Stimulated activated CD4-positive, alpha-beta T cell treated with anti-CD3 and anti-CD28 coated beads, Interleukin-1b, Interleukin-23, amount 100 ng/mL, for 48 hours (primary cell): ENCODE measurements at places on chromosomes 7 and 10.

DNA sequence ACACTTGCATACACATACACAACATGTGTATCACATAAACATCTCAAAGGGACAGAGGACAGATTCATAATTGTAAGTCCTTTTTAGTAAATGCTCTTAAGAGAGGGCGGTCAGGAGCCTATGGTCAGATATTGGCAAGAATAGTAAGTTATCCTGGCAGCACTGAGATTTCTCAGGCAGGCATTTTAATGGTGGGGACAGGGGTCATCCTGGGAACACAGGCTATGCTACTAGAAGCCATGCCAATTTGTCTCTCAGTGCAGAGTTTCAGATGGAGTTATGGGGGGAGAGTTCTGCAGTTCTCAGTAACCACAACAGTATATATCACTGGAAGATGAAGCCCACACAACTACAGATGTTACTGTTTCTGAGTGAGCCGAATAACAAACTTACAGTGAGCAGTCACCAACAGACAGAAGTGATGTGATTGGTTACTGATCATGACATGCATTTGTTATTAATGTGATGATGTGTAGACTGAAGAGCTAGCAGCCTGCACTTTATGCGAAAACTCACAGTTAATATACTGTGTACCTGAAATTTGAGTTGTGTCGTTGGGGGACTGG is 16.4 kb downstream of the ZNF487 start:
- DNase-seq: no peak

GRCh38 chr10:14665865-14666857 is 108.5 kb downstream of the FAM107B start:
- no peak for DNase-seq

DNA sequence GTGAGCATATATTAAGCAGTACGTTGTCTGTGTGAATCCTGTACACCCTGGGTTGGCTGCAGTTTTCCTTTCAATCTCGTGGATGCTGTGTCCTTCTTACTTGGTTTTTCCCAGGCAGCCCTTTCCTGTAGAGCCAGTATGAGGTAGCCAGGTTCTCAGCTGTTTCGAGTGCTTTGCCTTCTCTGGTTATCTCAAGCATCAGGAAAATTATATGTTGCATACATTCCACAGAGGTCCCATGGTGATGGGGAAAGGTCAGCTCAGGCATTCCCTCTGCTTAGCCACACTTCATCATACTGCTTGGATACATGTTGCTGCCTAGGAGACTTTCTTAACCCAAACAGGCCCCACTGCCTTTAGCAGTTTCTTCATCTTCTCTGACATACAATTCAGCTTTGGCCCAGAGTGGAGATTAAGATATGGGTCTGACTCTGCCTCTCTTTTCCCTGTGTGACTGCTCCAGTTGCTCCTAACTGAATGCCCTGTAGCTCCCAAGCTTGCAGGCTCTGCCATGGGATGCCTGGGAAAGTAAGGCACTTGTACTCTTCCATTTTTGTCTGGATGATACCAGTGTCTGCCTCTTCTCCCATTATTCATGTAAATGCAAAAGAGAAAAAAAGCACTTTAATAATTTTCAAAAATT is 11.3 kb downstream of the GNAI1 start:
- DNase-seq: no peak

DNA sequence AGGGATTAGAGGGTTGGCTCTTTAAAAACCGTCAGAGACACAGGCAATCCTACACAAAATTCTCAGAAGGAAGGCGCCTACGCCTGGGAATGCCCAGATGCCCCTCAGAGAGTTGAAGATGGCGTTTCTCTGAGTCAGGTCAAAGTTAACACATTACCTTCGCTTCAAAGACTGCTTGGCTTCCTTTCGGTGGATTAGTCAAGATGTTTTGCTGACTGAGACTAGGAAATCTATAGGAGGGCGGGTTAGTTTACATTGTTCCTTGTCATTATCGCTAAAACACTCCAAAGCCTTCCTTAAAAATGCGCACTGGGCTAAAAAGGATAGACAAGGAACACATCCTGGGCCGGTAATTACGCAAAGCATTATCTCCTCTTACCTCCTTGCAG is 995 bp upstream of the CFTR start:
- DNase-seq: no peak

DNA sequence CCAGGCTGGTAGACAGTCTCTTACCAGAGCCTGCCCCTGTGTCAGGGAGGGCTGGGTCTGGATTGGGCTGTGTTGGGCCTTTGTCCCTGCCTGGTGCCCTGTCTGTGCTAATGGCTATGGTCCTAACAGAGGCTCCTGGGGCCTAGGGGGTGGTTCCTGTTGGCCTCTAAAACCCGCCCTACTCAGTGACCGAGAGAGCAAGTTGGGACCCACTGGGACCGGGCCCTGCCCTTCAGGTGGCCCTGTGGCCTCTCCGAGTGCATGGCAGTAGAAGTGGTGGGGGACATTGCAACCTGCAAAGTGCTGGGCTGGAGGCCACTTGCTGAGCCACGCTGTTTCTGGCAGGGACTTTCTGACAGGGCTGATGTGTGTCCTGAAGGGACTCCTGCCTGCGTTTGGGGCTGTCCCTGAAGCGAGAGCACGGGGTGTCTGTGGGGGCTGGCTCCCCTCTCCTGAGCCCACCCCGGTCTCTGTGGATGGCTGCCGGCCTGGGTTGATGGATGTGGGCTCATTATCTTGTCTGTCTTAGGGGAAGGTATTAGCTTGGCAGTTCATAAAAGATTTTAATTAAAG is 56.2 kb downstream of the GLRX3 start:
- DNase-seq: no peak

DNA sequence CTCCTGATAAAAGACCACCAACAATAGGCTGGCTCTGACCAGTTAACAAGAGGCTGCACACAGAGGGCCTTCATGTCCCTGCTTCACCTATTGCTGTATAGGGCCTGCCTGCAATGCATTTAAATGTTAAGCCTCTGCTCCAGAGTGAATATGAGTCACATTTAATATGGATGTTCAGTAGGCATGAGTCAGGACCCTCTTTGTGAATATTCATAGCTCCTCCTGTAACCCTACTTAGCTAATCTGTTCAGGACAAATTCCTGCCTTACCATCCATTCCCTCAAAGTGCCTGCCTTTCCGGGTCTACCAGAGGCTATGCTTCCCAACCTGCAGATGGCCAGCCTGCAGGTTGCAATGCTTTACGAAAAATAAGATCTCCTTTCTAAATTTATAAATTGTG is 32.5 kb downstream of the ARHGAP22 start:
- no peak for DNase-seq

DNA sequence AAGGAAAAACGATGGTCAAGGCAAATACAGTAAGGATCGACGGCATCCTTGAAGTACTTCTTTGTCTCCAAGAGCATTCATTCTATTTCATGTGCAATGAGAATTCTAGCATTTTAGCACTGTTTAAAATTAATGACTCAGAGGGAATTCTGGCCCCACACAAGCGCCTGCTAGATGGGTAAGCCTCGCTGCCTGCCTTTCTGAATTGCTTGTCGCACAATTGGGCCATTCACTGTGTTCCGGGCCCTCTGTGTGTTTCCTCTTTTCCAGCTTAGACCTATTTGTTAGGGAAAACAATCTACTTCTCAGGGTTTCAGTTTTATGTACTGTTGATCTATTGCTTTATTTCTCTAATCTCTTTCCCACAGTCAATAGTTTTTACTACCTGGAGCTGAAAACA is 204.7 kb upstream of the ZNF32 start:
- no peak for DNase-seq

DNA sequence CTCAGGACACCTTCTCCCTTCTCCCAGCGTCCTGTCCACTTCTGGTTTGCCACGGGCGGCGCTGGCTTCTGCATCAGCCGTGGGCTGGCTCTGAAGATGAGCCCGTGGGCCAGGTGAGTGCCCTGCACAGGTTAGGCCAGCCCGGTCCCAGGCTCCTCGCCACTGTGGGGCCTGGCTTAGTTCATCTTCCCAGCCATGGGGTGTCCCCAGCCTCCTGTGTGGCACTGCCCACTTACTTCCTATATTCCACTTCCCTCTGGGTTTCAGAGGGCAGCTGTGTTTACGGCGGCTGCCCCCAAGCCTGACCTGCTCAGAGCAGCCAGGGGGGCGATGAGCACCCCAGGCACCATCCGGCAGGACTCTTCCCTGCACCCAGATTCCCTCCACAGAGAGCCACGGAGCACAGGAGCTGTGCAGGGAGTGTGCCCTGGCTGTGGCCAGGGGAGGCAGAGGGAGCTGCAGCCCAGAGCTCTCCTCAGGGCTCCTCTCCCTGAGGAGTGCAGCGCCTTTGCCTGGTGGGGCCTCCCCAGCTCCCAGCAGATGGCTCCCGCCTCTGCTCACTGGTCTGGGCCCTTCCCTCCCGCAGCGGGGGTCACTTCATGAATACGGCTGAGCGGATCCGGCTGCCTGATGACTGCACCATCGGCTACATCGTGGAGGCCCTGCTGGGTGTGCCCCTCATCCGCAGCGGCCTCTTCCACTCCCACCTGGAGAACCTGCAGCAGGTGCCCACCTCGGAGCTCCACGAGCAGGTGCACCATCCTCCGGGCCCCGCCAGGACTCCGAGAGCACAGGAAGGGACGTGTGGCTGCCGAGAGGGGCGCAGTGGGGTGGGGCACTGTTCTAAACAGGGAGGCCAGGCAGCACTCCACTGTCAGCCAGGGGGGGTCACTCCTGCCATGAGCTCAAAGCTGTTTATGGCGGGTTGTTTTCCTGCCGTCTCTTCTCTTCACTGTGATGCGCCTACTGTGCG is 6.4 kb downstream of the LFNG start:
- no peak for DNase-seq
